ENCODE measurements at places on chromosomes 7 and 10.

DNA sequence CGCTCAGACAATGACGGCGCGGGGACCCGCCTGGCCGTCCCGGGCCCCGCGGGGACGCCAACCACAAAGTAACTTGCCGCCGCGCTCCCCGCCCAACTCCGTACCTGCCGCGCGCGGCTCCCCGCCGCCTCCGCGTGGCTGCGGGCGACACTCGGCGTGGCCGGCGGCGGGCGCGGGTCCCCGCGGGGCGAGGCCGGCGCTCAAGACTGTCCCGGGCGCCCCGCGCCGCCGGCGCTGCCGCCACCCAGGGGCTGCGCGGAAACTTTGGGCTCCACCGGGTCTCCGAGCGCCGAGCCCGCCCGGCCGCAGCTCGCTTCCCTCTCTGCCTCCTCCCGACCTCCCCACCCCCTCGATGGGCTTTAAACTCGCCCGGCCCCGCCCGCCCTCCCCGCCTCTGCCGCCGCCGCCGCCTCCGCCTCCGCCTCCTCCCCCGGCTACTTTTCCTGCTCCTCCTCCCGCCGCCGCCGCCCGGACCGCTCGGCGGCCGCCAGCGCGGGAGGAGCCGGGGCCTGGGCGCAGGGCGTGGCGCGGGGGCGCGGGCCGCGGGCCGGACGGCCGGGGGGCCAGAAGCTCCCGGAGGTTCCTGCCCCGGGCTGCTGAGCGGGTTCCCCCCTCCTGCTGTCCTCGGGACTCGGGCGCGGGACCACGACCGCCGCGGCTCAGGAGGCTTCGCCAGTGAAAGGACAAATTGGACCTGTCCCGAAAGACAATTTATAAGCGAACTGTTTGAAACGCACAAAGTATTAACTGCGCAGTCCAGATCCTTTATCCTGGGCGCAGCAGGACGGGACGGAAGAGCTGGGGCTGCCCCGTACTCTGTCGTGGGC is 10.6 kb upstream of the GRB10 start:
- DNase-seq: no peak

DNA sequence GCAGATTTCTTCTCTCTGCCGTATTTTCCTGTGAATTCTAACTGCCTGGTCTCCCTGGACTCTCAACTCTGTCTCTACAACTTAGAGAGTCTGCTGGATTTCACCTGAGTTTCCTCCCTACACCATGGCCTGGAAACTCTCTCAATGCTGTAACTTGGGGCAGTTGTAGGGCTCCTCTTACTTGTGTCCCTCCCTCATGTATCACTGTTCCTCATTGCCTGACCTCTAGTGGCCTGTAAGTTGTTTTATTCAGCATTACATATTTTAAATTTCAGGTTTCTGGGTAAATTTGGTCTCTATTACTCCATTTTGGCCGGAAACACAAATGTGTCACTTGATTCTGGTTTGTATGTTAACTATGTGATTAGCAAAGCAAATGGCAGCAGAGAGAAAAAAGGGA is 70.9 kb downstream of the DYNC1I1 start:
- DNase-seq: peak; percentile 22

- DNase-seq: no peak
Measured at GRCh38 chr7:57071-57470, 135.3 kb upstream of the FAM20C start.

DNA sequence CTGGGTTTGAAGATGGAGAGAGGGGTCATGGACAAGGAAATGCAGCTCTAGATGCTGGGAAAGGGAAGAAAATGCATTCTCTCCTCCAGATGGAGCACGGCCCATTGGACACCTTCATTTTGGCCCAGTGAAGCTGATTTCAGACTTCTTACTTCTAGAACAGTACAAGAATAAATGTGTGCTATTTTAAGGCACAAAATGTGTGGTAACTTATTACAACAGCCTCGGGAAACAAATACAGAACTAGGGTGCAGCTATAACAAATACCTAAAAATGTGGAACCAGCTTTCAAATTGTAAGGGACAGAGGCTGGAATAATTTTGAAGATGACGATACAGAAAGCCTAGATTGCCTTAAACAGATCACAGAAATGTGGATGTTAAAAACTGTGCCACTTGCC is 54.1 kb downstream of the CYTH3 start:
- no peak for DNase-seq

GRCh38 chr7:132919771-132920170 is 162.1 kb downstream of the CHCHD3 start:
- DNase-seq: no peak
